G401 (cell line): ENCODE measurements at places on chromosomes 5 and 9. TPM values are rescaled to one million over a fixed set of nuclear protein-coding genes. Genes with fewer than 3 reads are reported as not detected.

Gene RNF183
- total RNA-seq: not detected in 2 replicates

Gene CDH9
- total RNA-seq: not detected in 2 replicates

Gene PCDHGA4
- 0.06 TPM in 1 of 2 replicates, not detected in the other for total RNA-seq

Gene PFN3
- not detected in 2 replicates for total RNA-seq

Gene PAEP
- not detected in 2 replicates for total RNA-seq

DNA sequence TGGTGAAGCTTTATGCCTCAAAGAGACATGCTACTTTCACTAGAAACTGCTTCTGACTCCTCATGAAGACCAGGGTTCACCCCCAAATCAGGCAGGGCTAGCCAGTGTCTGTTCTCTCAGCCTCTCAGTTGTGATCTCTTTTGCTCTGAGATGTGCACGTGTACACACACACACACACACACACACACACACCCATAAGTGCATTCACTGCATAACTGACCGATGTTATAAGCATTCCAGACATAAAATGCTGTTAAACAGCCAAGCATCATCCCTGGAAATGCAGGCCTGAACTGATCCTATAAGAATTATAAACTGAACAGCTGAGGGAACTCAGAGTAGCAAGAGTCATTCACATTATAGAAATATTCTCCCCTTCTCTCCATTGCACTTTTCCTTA, 85.0 kb downstream of the FSTL4 start:
- DNase-seq: no peak

DNA sequence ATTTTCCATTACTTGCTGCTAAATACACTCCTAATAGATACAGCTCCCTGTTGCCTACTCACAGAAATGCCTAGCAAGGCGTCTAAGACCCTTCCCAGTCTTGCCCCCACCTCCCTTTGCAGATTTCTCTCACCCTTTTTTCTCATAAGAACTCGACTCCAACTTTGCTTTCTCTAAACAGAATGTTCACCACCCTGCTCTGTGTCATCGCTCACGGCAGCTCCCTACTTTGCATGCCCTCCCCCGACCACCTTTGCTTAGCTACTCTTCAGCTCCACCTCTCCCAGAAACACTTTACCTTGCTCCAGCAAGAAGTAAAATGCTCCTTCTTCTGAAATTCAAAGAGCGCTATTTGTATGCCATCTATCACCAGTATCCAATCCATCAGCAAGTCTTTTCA, 15.2 kb upstream of the PPP1R2B start:
- no peak for DNase-seq

GRCh38 chr5:134133188-134133994, 18.9 kb downstream of the TCF7 start:
- DNase-seq: no peak

DNA sequence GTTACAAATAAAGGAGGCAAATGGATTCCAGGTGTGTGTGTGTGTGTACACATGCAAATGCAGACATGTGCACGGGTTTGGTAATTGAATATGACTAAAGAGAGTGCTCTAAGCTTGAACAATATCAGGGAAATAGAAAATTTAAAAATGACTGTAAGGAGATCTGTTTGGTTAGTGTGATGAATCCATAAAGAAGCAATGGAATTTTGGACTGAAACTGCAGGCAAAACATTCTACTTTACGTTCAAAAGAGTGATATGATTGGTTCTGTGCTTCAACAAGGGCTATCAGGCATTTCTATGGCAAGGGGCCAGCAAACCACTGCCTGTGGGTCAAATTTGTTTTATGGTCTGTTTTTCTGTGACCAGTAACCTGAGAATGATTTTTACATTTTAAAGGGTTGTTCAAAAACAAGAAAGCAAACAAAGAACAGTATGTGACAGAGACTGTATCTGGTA, 332.8 kb upstream of the KLF9 start:
- no peak for DNase-seq
